ENCODE measurements at places on chromosomes 12 and 14.

DNA sequence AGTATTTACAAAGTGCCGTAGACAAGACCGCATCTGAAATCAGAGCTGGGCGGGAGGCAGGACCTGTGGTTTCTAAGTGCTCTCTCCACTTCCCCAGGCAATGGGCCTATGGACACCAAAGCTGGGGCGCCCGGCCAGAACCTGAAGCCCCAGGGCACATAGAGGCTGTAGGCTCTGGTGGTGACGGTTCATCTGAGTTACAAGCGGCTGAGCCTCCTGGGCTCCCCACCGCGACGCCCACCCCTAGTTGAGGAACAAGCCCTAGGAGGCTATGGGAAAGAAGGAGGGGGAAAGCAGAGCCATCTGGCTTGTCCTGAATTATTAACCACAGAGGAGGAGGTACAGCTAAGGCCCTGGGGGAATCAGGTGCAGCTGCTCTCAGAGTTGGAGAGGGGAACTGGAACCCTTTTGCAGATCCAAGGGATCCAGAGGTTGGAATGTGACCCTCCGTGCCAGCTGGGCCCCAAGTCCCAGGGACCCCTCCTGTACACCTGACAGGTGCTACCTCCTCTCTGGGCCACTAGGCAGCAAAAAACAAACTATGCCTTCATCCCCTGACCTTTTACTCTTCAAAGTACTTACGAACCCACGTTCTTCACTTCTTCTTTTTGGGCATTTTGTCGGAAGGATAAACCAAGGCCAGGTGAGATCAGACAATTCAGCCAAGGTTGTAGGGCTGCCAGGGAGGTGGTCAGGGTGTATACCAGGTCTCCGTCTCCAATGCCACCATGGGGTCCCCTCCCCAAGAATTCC, 77.2 kb downstream of the ARL6IP4 start:
- no peak for DNase-seq

DNA sequence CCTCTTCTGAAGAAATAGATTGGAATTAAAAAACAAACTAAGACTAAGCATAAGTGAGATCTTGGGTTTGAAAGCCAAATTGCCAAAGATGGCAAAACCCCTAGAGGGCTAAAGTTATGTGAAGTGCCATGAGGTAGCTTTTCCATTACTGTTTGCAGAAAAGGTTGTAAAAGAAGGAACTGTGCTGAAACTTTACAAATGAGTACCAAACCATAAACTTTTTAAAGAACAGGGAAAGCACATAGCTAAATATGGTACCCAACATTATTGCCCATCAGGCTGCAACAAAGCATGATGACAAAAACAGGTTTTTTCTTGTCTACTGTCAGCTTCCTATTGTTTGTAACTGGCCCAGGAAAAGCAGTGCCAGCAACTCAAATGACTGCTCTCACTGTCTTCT, 224.2 kb downstream of the RAD51B start:
- no peak for DNase-seq

- DNase-seq: no peak
Observed at GRCh38 chr14:58792416-58792815, 154.7 kb downstream of the DACT1 start.

DNA sequence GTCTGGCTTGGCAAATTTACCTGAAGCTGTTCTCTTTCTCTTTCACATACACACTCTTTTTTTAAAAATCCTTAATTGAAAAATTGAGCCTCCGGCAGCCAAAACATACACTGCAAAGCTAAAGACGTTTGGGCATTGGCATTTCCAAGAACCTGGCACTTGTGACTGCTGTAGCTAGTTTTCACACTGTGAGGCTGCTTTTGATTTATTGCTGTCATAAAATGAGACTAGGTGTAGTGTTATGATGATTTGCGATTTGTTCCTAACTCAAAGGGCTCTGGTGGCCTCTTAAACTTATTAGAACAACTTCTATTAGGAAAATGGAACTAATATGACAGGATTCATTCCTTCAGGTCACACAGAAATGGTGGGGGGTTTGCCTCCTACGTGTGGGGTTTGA, 377.1 kb upstream of the FAR2 start:
- no peak for DNase-seq

DNA sequence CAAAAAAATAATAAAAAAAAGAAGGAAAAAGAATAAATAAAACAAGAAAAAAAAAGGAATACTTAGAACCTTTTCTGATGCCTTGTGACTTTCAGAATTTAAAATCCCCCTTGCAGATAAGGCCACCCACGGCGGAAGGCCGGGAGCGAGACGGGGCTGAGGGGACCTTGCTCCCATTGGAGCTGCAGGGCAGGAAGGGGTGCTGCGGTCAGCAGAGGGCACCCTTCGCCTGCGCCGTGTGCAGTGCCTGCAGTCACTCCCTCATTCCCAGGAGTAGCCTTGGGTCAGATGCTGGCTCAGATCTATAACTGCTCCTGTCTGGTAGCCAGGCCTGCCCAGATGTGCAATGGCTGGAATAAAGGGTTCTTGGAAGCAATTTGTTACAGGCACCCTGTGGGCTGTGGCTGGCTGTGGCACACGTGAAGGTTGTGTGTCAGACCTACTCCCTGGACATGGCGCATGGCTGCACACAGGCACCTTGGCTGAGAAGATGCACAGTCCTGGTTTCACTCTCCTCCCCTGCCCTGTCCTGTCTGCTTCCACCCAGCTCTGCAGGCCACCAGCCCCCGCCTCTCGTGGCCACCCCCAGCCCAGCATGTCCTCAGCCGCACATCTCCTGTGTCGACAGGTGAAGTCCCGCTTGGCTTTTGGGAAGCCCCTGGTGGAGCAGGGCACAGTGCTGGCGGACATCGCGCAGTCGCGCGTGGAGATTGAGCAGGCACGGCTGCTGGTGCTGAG, 13.4 kb upstream of the ALDH2 start:
- DNase-seq: no peak

DNA sequence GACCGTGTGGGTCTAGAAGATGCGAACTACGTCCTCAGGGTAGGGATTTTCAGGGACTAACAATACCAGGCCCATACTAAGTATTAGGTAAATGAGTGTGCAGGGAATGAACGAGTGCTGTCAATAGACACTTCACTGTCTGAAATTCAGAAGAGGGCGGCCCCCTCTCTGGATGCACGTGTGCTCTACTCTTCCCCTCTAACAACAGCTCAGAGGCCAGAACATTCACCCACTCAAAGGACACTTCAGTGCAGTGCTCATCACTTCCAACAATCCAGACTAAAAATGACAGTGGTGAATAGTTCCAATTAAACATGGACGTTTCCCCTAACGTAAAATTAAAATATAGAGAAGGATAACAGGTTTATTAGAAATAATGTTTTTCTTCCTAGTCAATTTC, 199.9 kb downstream of the CALM1 start:
- no peak for DNase-seq

DNA sequence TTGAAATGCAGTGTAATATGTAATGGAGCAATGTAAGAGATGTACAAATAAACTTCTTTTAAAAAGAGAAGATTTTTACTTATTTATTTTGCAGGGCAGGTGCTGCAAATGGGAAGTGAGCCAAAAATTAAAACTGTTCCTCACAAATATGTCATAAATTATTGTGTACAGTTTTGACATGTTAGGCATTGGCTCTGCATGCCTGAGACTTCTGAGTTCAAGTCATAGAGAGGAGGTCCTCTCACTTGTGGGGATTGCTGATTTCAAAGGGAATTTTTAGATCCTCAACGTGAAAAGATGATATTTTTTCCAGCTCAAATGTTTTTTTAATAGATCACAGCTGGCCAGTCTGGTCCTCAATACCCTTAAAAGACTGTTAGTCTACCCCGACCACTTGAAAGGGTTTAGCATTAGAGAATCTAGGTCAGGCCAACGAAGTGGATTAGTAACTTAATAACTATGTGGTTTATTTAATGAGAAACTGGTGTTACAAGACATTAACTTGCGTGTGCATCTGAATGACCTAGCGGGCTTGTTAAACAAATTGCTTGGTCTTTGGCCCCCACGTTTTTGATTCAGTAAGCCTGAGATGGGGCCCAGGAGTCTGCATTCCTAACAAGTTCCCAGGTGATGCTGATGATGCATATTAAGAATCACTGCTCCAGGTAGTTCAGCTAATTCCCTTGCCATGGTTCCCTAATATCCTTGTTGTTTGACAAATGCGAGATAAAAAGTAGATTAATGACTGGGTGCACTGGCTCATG, 30.9 kb upstream of the WDR89 start:
- DNase-seq: no peak

DNA sequence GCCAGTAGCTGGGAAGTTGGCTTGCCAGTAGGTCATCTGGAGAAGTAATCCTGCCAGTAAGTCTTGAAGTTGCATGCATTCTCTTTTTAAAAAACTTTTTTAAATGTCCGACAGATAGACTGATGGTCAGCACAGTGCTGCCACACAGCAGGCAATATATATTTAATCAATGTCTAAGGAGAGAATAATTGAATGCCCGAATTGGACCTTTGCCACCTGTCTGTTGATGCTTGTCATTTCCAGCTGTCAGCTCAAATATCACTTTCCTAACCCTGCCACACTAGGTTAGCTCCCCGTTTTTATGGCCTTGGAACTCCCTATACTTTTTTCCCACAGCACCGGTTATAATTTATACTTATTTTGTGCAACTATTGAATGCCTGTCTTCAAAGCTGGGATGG, 2.1 kb upstream of the SLC15A4 start:
- no peak for DNase-seq

GRCh38 chr12:7793211-7793610, 4.0 kb downstream of the NANOG start:
- no peak for DNase-seq

DNA sequence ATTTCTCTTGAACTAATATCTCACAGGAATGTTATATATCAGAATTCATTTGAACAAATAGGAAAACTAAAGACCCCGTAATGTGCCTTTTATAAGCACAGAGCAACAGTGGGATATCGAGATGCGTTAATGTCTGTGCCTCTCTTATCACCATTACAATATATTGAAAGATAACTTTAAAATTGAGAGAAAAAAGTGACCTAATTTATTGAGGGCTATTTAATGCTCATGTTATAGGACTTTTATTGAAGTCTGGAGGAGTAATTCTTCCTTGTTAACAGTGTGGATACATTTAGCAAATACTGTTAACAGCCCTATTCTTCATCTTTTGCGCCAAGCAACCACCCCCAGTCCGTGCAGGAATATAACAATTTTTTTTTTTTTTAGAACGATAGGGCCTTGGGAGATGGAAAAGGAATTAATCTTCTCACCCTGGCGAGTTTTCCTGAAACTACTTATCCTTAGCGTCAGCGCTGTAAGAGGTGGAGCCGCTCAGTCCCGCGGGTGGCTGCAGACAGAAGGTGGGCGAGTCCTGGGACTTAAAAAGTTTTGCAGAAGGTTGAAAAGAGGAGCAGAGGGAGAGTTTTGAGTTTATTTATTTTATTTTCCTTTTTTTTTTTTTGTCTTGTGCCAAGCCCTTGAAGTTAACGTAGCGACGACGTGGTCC, 11.0 kb downstream of the FOXG1 start:
- DNase-seq: no peak

- DNase-seq: no peak
Observed at GRCh38 chr14:92717571-92718042, 30.8 kb downstream of the LGMN start.

- DNase-seq: no peak
Observed at GRCh38 chr14:55739967-55740648, 160.1 kb downstream of the KTN1 start.

GRCh38 chr12:29131539-29131938, 17.5 kb upstream of the FAR2 start:
- DNase-seq: no peak

- no peak for DNase-seq
Observed at GRCh38 chr12:27790179-27790578, 10.1 kb upstream of the MANSC4 start.

DNA sequence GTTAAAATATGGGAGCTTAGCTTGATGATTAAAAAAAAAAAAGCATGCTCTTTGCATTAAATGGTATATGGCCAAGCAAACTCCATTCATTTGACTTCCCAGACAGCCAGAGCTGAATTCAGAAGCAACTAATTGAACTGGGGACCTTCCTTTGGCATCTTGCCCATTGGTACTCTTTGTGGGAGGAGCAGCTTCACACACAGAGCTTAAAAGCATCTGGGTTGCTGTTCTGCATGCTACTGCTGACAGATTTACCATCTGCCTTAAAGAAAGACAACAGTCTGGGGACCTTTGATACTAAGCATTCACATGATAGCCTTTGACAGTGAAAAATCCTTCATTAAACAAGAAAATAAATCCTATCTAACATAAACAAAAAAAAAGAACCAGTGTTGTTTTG, 977.9 kb downstream of the TMTC2 start:
- DNase-seq: no peak

DNA sequence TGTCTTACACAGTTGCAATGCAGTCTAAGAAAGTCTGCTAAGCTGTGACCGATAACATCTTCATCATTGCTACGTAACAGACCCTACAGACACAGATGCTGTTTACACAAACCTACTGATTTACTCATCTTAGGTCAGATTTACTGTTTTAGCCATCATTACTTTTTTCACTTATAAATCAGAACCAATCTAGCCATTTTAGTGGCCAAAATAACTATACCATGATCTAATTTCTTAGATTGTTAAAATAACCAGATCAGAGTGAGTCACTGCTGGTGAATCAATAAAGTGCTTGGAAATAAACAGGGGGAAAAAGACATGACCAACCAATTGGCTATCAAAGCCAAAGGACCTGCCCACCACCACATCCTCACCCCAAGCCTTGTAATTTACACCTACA, 57.0 kb upstream of the FOXN3 start:
- no peak for DNase-seq

GRCh38 chr12:10293570-10294227, 14.0 kb upstream of the KLRD1 start:
- peak; percentile 47 for DNase-seq

DNA sequence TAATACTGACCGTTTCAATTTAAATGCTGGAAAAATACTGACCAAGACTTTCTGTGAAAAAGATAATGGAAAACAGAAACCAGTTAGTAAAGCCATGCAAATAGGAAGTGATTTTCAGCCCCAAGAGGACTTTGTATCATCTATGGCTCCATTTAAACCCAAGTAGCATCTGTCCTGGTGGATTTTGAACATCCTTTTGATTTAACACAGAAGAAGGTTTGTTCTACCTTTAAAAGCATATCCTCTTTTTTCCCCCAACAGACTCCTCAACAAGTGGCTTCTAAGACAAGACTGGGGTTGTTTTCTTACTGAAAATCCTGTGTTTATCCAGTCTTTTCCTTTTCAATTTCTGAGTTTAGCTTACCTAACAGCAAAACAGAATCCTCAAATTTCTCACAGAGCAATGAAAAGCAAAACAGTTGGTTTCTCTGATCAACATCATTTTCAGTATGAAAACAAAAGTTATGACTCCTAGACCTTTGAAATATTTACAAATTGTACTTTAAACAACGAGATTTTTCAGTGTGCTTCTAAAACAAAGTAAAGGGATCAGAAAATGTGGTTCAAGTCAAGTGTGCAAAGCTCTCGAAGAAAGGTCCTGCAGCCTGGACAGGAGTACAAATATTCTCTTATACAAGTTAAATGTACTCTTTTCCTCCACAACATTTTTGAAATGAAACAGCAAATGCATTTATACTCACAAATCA, 2.9 kb downstream of the PHLDA1 start:
- DNase-seq: no peak

GRCh38 chr12:10554228-10554755, 48.6 kb downstream of the EIF2S3B start:
- no peak for DNase-seq

- DNase-seq: no peak
Observed at GRCh38 chr14:90491911-90492531, 95.2 kb downstream of the CALM1 start.

All from activated CD4-positive, alpha-beta T cell treated with anti-CD3 and anti-CD28 coated beads, Interleukin-2, amount 10 ng/mL, durations not matched to agents 7 days and 5 days (primary cell).